ENCODE measurements at places on chromosomes 5 and 9.

- DNase-seq = no peak
Observed at GRCh38 chr9:89878687-89879086, 273.9 kb downstream of the GADD45G start.

- DNase-seq = no peak
Observed at GRCh38 chr9:89541798-89542197, 43.9 kb upstream of the SEMA4D start.

GRCh38 chr9:133341369-133342068, 5.5 kb upstream of the SURF6 start:
- no peak for DNase-seq

DNA sequence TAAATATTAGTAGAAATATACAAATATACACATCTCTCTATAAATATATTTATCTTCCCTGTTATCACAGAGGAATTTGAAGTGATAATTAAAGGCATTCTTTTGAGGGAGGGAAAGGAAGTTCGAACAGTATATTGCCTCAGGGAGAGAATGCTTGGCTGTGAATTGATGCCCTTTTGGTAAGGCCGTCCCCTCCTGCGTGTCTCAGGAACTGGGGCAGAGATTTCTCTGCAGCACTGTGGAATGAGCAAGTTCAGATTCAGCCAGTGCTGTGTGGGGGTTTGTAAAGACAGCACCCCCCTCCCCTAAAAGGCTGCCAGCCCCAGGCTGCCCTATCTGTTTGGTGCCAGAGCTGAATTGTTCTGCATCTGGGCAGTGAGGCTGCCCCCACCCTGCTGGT, 42.0 kb downstream of the UBE2QL1 start:
- DNase-seq = no peak

- no peak for DNase-seq
Observed at GRCh38 chr9:26863074-26863473, 29.5 kb downstream of the CAAP1 start.

GRCh38 chr5:145975361-145976066, 39.1 kb downstream of the SH3RF2 start:
- DNase-seq = peak; percentile 12

- no peak for DNase-seq
Observed at GRCh38 chr5:142013734-142014521, 1.1 kb upstream of the GNPDA1 start.

GRCh38 chr5:40552981-40553380, 126.7 kb upstream of the PTGER4 start:
- no peak for DNase-seq

GRCh38 chr9:69385581-69386033, 60.6 kb downstream of the ENTREP1 start:
- DNase-seq = no peak

- DNase-seq = no peak
Observed at GRCh38 chr5:158267228-158267627, 408.3 kb upstream of the CLINT1 start.

DNA sequence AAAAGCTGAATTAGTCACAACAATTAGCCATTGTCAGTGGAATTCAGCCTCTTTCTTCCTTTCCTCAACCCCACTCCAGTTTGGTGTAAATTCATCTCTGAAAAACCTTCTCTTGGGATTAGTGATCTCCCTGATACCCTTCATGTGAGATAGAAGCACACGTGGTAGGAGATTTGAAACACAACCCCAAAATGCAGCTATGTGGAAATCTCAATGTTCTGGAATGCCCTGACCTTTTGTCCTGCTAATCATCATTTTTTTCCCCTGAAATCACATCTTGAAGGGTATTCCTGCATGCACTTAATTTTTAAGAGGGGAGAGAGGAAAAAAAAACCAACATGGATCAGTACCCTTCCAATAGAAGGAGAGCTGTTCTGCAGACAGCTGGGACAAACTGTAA, 612.6 kb downstream of the EBF1 start:
- DNase-seq = no peak

- DNase-seq = peak; percentile 92
Observed at GRCh38 chr5:139517683-139518564, 35.4 kb upstream of the STING1 start.

DNA sequence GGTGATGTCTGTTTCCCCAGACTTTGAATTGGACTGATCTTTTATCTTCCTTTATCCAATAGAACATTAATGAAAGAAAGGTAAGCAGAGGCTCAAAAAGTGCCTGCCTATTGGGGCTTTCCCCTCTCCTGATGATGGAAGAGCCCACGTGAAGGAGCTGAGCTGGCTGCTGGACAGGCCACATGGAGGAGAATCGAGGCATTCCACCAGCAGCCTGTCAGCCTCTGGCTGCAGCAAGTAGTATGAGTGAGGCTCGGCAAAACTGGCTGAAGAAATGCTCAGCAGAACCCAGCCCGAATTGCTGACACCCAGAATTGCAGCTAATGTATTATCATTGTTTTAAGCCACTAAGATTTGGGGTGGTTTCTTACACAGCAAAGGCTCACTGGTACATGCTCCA, 66.5 kb upstream of the STC2 start:
- DNase-seq = no peak

DNA sequence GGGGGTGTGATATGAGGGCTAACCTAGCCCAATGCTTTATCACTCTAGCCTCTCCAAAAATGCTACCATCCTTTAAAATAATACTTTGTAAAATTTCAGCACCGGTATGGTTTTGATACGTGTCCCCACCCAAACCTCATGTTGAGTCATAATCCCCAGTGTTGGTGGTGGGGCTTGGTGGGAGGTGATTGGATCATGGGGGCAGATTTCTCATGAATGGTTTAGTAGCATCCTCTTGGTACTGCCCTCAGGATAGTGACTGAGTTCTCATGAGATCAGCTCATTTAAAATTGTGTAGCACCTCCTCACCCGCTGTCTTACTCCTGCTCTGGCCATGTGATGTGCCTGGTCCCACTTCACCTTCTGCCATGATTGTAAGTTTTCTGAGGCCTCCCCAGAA, 35.0 kb upstream of the ANKH start:
- DNase-seq = no peak

Data from activated CD4-positive, alpha-beta T cell treated with anti-CD3 and anti-CD28 coated beads, Interleukin-2, amount 50 U/mL, for 16 hours (primary cell).